Common myeloid progenitor, CD34-positive (primary cell): ENCODE measurements at places on chromosomes 5 and 9.

- no peak for DNase-seq
Measured at GRCh38 chr5:44365345-44365744, 23.9 kb downstream of the FGF10 start.

DNA sequence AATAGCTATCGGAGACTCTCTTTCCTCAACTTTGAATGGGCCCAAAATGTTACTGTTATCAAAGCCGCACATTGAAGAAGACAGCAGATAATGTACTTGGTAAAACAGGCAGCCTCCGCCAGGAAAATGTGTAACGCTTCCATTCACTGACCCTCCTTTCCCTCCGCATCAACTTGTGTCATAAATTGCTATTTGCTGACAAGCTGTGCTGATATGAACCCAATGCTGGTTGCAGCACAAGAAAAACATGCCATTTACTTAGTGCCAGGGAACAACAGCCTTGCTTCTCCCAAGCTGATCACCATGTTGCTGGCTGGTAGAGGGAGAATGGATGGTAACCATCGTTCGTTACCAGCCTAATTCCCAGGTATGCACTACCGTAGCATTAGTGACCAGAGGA is 162.6 kb upstream of the PPP1R2B start:
- DNase-seq, result no peak

- peak; percentile 80 for DNase-seq
Measured at GRCh38 chr5:139709582-139710318, 61.6 kb downstream of the CXXC5 start.

DNA sequence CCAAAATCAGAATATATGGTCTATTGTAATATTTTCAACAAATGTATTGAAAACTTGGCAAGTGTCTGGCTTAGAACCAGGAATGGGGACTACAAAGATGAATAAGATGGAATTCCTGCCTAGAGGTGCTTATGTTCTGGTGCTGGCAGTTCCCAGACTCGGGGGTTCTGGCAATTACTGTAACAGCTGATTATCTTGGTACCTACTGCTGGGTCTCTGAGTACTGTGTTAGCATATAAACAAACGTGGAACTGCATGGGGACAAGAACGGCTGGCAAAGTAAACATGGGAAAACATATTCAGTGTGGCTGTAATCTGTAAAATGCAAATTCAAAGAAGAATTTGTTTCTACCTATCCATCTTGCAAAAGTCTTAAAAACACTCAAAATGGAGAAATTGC is 89.9 kb downstream of the SLC24A2 start:
- DNase-seq, result no peak

GRCh38 chr5:167939686-167940085 is 351.8 kb upstream of the WWC1 start:
- DNase-seq, result no peak

DNA sequence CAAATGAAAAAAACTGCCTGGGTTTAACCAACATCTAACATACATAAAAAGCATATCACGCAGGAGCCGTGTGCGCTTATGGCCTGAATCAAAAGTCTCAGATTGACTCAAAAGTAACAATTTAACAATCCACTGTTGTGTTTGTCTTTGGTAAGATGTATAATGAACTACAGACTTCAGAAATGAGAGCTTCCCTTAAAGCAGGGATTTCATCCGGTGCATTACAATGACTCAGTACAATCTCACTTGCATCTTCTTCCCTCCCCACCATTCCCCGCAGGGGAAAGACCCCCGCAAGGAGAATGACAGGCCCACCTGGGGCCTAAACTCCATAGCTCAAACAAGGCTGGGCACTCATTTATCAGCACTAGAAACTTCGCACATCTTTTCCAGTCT is 1.4 kb downstream of the ZFR start:
- peak; percentile 25 for DNase-seq

- no peak for DNase-seq
Measured at GRCh38 chr5:665956-666711, 27.0 kb downstream of the TPPP start.

- peak; percentile 3 for DNase-seq
Measured at GRCh38 chr9:88230612-88231011, 92.3 kb upstream of the SPATA31C2 start.

GRCh38 chr5:92514896-92515295 is 1066.1 kb downstream of the NR2F1-AS1 start:
- no peak for DNase-seq

DNA sequence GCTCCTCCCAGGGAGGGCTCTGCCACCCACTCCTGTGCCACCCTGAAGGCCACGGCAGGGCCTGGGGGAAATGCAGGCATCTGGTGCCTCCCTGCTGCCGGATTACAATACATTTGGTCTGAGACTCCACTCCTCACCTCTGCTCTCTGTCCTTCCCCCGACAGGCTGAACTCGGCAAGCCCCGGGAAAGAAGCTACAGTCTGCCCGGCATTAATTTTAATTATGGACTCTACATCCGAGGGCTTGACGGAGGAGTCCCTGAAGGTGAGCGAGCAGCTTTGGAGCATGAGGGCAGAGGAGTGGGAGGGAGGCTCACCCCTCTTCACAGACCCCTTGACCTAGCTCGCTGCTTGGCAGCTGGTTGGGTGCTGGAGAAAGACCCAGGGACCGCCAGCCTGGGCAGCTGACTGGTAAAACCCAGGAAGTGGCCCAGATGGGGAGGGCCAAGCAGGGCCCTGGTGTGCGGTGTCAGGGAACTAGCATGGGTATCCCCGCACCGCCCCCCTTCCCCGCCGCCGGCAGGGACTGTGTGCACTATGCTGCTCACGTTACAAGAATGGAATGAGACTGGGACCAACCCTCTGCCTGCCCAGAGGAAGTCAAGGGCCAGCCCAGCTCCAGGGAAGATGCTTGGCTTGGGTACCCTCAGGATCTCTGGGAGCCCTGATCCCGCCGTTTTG is 83.7 kb upstream of the BARHL1 start:
- DNase-seq, result no peak

- peak; percentile 41 for DNase-seq
Measured at GRCh38 chr9:130681769-130682420, 11.7 kb upstream of the EXOSC2 start.

GRCh38 chr5:120405923-120406322 is 58.2 kb upstream of the PRR16 start:
- peak; percentile 33 for DNase-seq
